ENCODE measurements at places on chromosomes 5 and 9.

DNA sequence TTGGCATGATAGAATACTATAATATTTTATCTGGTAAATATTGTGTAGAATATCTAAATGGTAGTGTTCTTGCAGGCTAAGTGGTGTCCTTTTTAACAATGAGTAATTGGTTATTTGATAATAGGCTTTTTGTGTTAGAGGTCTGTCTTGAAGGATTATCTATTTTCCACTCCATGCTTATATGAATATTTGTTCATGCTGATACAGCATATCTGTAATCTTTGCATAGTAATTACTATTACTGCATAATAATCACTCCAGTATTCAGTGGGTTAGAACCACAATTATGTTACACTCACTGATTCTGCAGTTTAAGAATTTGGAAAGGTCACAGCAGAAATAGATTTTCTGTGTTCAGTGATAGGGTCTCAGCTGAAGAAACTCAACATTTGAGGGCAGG is 1229.9 kb downstream of the MAT2B start:
- no peak for DNase-seq

- no peak for DNase-seq
These were observed 143.9 kb upstream of the DAP start for GRCh38 chr5:10904862-10905432.

DNA sequence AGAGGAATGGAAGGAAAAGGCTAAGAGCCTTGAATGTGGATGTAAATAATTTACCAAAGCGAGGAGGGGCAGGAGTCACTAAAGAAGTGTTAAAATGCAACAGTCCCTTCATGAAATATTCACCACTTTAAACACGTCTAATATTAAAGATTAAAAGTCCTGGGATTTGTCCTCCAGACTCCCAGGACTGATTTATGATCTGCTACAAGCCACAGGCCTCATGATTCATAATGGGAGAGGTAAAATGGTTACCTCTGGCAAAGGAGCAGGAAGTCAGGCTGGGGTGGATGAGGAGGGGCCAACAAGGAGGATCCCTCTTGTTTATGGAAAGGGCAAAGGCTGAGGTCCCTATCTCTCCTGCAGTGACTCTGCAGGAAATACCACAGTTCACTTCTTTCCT is 292.4 kb downstream of the TRIM32 start:
- no peak for DNase-seq

DNA sequence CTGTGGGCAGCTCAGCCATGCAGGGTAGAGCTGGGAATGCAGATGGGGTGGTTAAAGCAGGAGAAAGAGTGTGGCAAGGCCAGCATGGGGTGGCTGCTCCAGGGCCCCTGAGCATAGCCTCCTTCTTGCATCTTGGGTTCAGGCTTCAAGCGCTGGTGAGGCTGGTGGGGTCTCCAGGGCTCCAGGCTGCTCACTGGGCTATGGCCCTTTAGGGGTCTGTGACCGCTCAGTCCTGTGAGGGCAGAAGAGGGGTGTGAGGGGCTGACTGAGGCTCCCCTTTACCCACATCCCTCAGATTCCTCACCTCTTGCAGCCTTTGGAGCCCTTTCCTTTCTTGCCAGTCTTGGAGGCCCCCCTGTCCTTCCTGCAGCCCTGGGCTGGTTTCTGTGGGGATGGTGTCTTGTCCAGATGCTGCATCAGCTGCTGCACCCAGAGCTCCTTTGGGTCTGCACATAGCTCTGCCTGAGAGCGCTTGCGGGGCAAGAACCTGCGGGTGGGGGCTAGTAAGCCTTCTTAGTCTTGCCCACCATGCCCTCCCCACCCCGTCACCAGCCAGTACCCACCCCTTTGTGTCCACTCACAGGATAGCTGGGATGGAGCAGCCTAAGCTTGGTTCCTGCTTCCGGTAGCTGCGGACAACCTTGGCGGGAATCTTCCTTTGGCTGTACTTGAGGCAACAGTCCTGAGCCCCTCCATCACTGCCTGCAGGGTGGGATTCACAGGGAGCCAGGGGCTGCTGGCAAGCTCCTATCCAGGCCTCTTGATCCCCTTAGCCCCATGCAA is 549 bp downstream of the CCL21 start:
- no peak for DNase-seq

GRCh38 chr5:178625679-178626483 is 969 bp downstream of the CLK4 start:
- DNase-seq = no peak

GRCh38 chr5:72857396-72857795 is 40.9 kb downstream of the TNPO1 start:
- no peak for DNase-seq

GRCh38 chr5:72353046-72353445 is 32.9 kb downstream of the PTCD2 start:
- DNase-seq = no peak

DNA sequence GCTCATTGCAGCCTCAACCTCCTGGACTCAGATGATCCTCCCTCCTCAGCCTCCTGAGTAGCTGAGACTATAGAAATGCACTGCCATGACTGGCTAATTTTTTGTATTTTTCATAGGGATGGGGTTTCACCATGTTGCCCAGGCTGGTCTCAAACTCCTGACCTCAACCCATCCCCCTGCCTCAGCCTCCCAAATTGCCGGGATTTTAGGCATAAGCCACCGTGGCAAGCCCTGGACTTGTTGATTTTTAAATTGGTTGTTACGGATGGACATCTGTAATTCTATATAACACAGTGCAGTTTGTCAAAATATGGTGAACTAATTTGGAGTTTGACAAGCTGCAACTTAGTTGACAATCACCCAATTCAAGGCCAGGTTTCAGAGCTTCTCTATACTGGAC is 22.7 kb downstream of the SNX18 start:
- DNase-seq = no peak

DNA sequence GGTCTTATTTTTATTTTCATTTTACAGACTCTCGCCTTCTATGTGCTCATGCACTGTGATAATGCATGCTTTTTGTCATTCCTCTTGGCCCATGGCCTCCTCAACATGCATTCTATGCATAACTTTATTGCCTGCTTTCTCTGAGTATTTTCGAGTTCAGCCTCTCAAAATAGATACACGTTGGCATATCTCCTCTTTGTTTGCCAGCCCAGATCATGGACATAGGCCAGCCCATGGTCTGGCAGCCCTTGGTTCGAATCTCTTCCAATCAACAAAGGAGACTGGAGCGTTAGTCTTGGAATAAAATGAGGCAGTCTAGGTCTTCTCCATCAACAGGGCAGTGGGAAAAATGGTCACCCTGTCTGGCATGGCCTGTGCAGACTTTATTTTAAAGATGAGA is 279.5 kb upstream of the ADAMTS16 start:
- no peak for DNase-seq

DNA sequence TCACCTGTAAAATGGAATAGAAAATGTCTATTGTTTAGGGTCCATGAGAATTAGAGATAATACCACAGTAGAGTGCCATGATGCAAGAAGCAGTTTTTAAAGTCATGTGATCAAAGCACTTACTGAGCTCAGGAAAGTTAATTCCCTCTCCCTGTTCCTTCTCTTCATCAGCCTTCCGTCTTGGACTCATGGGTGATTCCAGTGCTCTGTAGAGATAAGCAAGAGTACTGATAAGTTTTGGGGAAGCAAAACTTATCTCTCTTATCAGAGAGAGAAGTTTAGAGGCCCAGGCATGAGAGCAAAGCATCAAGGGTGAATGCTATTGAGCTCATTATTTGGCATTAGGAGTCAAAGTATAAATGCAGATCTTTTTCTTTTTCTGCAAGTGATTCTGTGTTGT is 410.1 kb downstream of the AGTPBP1 start:
- no peak for DNase-seq

Data from stimulated activated CD8-positive, alpha-beta memory T cell treated with anti-CD3 and anti-CD28 coated beads, Interleukin-2, amount 100 ng/mL, for 1 hour (primary cell).